Fibroblast of skin of left quadriceps (primary cell): ENCODE measurements at places on chromosomes 2 and 18.

DNA sequence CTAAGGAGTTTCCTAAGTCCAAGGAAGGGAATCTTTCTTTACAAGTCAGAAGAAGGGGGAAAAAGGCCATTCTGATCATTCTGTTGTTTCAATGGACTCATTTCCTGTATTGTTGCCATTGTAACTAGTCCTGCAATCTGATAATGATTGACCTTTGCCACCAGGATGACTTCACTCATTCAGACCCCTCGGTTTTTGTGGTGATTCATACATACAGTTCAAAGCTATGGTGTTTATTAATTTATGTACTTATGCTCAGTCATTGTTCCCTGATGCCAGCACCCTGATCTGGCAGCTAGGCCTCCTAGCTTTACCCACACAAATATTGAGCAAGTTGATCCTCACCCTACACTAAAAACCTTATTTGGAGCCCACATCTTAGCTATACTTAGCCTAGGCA is 57.6 kb upstream of the ZNF519 start:
- no peak for DNase-seq

DNA sequence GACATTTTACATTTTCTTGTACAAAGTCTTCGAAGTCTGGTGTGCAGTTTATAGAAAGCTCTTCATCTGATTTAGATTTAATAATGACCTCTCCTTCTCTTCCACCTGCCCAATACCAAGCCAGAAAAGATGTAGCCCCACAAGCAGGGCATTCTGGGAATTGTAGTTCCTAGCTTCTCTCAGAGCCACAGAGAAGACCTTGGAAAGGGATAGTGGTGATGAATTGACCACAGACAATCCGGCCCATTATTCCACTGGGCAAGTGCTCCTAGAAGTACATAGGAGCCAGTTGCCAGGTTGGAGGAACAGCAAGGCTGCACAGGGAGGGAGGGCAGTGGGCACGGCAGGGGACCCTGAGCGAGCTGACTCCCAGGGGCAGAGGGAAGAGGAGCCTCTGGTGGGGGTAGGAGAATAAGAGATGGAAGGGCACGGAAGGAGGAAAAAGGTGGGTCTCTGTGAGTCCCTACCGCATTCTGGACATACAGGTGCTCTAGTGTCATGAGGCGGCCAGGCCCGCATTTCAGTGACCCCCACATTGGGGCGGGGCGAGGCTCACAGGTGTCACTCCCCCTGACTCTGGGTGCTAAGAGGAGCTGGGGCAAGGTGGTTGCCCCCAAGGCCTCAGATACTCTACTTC is 152.5 kb upstream of the HAAO start:
- no peak for DNase-seq

DNA sequence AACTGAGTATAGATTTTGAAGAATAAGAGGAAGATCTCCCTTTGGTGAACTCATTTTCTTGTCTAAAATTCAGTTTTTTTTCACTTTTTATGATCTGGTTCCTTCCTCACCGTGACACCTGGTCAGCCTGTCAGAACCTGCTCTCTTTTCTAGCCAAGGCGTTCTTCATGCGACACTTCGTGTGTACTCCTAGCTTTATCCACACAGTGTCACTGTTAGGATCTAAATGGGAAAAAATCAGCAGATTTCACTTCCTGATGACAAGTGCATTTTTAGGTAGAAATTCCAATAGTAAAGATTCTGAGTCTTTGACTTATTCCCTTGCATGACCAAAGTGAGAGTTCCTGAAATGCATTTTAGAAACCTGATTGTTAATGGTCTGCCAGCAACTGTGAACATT is 89.8 kb downstream of the KLHL14 start:
- DNase-seq, result no peak

GRCh38 chr18:23798249-23798648 is 109.0 kb downstream of the LAMA3 start:
- DNase-seq, result no peak

DNA sequence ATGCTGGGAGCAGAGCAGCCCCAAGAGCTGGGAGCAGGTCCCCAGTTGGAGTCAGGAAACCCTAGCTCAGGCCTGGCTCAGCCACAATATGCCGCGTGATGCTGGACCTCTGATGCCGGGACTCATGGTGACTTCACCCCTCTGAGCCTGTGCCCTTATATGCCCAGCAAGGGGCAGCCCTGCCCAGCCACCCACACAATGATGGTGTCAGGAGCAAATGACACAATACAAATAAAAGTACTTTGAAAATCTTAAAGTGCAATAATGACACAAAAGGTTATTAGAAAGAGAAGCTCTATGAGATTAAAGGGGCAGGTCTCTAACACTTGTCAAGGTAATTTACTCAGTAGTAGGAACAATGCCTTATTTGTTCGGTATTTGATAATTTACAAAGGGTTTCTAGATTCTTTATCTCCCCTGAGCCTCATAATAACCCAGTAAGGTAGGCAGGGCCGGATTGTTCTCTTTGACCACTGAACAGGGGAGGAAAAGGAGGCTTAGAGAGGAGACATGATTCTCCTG is 18.3 kb upstream of the KIF3C start:
- DNase-seq, result no peak

DNA sequence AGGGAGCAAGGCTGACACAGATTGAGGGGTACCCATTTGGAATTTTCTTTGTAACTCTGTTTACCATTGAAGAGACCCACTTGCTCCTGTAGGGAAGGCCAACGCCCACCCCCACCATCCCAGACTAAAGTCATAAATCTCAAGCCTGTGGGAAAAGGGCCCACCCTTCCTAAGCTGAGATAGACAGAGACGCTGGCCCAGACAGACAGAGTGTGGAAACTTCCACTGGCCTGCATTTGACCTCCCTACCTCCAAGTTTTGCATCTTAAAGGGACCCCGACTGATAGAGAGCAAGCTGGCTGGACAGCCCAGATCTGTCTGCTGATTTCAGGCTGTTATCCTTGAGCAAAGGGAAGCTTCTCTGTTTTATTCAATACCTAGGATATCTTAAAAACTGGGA is 48.2 kb upstream of the SLC14A2 start:
- DNase-seq, result peak; percentile 34

GRCh38 chr2:151640087-151640486 is 94.2 kb downstream of the NEB start:
- DNase-seq, result no peak
